ENCODE measurements at places on chromosomes 5 and 9.

- no peak for DNase-seq
Measured at GRCh38 chr5:153439130-153439529, 51.3 kb upstream of the GRIA1 start.

DNA sequence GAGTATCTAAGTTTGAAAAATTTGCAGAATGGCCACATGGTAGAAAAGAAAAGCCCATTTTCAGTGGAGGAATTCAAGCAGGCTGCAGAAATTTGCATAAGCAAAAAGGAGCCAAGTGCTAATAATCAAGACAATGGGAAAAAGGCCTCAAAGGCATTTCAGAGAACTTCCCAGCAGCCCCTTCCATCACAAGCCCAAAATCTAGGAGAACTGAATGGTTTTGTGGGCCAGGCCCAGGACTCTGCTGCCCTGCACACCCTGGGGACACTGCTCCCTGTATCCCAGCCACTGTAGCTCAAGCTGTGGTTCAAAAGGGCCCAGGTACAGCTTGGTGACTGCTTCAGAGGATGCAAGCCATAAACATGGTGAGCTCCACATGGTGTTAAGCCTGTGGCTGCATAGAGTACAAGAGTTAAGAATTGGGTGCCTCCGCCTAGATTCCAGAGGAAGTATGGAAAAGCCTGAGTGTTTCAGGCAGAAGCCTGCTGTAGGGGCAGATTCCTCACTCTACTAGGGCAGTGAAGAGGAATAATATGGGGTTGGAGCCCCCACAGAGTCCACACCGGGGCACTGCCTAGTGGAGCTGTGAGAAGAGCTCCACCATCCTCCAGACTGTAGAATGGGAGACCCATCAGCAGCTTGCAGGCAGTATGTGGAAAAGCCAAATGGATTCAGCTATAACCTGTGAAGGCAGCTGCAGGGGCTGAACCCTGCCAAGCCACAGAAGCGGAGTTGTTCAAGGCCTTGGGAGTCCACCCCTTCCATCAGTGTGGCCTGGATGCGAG is 720.7 kb upstream of the CTNND2 start:
- DNase-seq: no peak

GRCh38 chr5:176798949-176799348 is 11.4 kb upstream of the UNC5A start:
- no peak for DNase-seq

GRCh38 chr9:71683598-71684235 is 84.6 kb downstream of the CEMIP2 start:
- peak; percentile 37 for DNase-seq

DNA sequence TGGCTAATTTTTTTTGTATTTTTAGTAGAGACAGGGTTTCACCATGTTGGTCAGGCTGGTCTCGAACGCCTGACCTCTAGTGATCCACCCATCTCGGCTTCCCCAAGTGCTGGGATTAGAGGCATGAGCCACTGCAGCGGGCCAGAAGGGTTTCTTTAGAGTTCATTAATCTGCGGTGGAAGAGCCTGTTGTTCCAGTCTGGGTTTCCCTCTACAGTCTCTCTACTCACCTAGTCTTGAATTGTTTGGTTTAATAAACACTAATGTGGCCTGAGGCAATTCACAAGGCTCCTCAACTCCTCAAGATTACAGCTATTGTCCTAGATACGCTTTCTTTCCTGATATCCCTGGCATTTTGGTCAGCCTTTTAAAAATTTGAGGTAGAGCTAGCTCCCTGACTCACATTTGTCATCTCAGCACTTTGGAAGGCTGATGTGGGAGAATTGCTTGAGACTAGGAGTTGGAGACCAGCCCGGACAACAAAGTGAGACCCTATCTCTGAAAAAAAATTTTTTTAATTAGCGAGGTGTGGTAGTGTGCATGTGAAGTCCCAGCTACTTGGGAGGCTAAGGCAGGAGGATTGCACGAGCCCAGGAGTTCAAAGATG is 4.6 kb upstream of the SAR1B start:
- no peak for DNase-seq

- DNase-seq: no peak
Measured at GRCh38 chr9:68462105-68462775, 78.4 kb downstream of the TMEM252 start.

DNA sequence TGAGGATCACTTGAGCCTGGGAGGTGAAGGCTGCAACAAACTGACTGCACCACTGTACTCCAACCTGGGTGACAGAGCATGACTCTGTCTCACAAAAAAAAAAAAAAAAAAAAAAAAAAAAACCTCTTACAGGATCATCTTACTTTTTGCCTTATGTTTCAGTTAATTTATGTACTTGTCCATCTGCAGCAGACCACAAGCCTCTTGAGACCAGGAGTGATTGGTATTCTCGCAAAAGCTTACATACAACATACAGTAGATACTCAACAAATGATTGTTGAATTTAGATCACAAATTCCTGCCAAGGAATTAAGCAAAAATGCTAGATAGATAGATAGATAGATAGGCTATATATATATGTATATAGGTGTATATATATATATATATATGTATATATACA is 12.4 kb downstream of the CEMIP2 start:
- DNase-seq: no peak

DNA sequence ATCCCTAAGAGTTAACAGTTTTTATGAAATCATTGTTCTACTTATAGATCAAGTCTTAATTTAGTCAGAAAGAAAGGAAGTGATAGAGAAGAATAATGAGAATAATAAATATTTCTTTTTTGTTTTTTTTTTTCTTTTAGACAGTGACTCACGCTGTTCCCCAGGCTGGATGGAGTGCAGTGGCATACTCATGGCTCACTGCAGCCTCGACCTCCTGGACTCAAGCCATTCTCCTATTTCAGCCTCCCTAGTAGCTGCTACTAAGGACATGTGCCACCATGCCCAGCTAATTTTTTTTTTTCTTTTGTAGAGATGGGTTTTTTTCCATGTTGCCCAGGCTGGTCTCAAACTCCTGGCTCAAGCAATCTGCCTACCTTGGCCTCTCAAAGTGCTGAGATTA is 11.0 kb downstream of the IFNA21 start:
- DNase-seq: no peak

- no peak for DNase-seq
Measured at GRCh38 chr5:103942587-103943186, 380.1 kb upstream of the NUDT12 start.

GRCh38 chr5:169758886-169759285 is 121.8 kb downstream of the DOCK2 start:
- no peak for DNase-seq

GRCh38 chr5:102539996-102540728 is 41.4 kb upstream of the SLCO6A1 start:
- DNase-seq: peak; percentile 61

DNA sequence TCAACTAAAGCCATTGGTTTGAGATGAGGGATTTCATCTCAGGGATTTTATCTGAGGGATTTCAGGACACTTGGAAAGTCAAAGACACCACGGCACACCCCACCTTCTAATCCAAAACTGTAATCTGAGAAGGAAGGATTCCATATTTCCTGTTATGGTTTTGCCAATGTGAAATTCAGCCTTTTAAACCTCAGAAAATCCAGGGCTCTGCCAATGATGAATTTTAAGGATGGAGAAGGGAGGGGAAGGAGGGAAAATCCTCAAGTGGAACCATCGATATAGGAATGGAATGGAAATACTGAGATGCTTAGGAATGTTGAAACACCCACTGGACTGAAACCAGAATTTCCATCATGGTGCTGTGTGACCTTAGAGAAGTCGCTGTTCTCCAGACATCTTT is 5.3 kb downstream of the C1QTNF3 start:
- no peak for DNase-seq

- DNase-seq: no peak
Measured at GRCh38 chr9:37107701-37108100, 12.7 kb upstream of the ZCCHC7 start.

GRCh38 chr9:95171596-95171995 is 145.9 kb downstream of the FANCC start:
- no peak for DNase-seq

- DNase-seq: no peak
Measured at GRCh38 chr9:22046243-22046885, 37.3 kb upstream of the CDKN2B start.

Data from NCI-H1694 (cell line).